Fibroblast of mammary gland (primary cell): ENCODE measurements at places on chromosomes 16 and 17.
A peak's percentile ranks its signal among the peaks of the same experiment; 100 is the strongest.

- no peak for DNase-seq
Observed at GRCh38 chr16:70709457-70709856, 23.6 kb upstream of the MTSS2 start.

DNA sequence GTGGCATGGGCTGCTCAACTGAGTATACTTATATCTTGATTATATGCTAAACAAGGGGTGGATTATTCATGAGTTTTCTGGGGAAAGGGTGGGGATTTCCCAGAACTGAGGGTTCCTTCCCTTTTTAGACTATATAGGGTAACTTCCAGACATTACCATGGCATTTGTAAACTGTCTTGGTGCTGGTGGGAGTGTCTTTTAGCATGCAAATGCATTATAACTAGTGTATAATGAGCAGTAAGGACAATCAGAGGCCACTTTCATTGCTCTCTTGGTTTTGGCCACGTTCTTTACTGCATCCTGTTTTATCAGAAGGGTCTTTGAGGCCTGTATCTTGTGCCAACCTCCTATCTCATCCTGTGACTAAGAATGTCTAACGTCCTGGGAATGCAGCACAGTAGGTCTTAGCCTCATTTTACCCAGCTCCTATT is 12.0 kb downstream of the PRR11 start:
- DNase-seq, result peak; percentile 30

GRCh38 chr17:15930426-15930825 is 14.5 kb upstream of the ADORA2B start:
- DNase-seq, result no peak

DNA sequence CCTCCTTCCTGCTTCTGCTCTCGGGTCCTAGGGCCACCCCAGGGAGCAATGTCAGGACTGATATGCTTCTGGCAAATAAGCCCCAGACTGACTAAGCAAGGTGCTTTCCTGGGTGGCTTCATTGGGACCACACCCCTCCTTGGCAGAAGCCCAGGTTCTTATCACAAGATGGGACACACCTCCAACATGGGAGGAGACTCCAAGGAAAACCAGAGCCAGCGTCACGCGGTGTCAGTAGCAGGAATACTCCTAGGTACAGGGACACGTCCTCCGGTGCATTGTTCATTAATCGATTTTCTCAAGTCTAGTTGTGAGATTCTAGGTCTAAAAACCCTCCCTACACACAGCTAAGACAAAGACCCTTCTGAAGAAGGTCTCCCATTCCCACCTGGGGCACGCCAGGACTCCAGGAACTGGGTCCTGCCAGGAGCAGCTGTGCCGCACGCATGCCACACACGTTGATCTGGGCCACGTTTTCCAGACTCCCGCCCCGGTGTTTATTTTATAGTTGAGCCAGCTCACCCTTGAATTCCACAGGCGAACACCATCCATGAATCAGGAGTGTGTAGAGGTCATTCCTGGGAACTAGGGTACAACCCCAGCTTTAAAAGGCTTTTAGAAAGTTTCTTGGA is 30.8 kb downstream of the FA2H start:
- DNase-seq, result peak; percentile 65

DNA sequence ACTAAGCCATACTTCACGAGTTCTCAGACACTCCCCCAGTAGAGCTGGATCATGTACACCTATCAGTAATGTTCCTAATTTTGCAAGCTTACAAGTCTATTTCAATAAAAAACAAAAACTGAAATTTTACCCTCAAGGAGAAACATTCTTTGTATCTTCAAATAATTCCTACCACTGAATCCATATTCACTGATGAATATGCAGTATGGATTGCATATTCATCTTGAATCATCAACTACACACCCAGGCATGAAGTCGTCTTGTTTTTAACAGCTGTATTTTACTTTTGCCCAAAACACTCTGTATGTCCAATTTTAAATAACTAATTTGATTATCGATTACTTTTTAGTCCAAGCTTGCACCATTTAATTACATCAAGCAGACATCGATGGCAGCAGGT is 31.8 kb downstream of the ZDHHC7 start:
- peak; percentile 48 for DNase-seq

- DNase-seq, result no peak
Observed at GRCh38 chr16:87250431-87250960, 66.7 kb downstream of the C16orf95 start.

GRCh38 chr17:57463103-57463885 is 207.0 kb downstream of the MSI2 start:
- DNase-seq, result peak; percentile 74
